ENCODE measurements at places on chromosomes 2 and 18. TPM values are rescaled to one million over a fixed set of nuclear protein-coding genes. Genes with fewer than 3 reads are reported as not detected.

PGAP1 gene
- 2.4 TPM for total RNA-seq

MARCHF7 gene
- 35.3 TPM for total RNA-seq

SCN7A gene
- total RNA-seq, result not detected

TTN gene
- 0.38 TPM for total RNA-seq

CPLX4 gene
- not detected for total RNA-seq

DDX1 gene
- 77.7 TPM for total RNA-seq

CUL3 gene
- total RNA-seq, result 28.8 TPM

COA5 gene
- total RNA-seq, result 53.5 TPM

RAPGEF4 gene
- total RNA-seq, result 2.2 TPM

TRIM54 gene
- total RNA-seq, result not detected

Data from A375 (cell line).